Umbilical cord (tissue), 2 donors: ENCODE measurements at places on chromosomes 7 and 10.
A peak's percentile ranks its signal among the peaks of the same experiment; 100 is the strongest.

- peak; percentile 98 for DNase-seq
These were observed 44.8 kb upstream of the GRID1 start for GRCh38 chr10:86411281-86411841.

GRCh38 chr10:127458829-127459228 is 90.3 kb upstream of the NPS start:
- DNase-seq = no peak

GRCh38 chr10:118272149-118272721 is 69.9 kb downstream of the FAM204A start:
- peak; percentile 83 for DNase-seq

GRCh38 chr10:63885156-63885555 is 364.0 kb downstream of the REEP3 start:
- DNase-seq = no peak

DNA sequence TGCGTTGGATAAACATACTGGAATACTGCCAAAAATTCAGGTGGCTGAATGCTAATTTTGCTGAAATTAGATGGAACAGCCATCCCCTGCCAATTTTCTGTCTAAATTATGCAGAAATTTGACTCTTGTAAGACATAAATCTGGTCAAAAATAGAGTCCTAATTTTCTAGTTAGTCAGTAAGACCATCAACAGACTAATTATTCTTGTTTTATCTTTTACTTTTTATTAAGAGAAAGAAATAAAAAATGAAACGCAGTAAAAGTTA is 110.3 kb upstream of the GATA3 start:
- DNase-seq = no peak

DNA sequence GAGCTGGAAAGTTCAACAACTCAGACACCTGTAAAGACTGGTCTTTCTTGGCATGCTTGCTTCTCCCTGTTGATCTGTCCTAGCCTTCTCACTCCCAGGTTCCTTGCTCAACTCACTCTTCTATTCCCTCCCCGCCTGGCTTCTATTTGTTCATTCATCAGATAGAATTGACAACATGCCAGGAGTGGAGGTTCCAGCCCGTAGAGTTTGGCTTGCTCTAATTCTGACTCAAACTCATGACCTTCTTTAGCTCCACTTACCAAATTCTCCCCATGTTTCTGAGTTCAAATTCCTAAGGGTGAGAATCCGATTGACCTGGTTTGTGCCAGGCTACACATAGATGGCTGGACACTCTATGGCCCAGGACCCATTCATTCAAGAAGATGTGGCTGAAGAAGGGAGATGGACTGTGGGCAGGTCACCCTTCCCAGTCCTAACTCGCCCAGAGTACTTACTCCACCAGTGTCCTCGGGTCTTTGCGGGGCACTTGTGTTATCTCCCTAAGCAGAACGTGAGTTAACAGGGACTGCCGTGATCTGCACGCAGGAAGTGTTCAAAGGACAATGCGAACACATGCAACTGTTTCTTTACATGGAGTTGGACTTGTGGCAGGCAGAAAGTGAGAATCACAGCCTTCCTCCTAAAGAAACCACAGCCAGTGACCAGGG is 4.0 kb upstream of the TMEM236 start:
- DNase-seq = no peak

- peak; percentile 74 for DNase-seq
These were observed 232.6 kb upstream of the FERD3L start for GRCh38 chr7:19377611-19378344.

GRCh38 chr10:61785473-61786105 is 115.9 kb upstream of the ARID5B start:
- no peak for DNase-seq

DNA sequence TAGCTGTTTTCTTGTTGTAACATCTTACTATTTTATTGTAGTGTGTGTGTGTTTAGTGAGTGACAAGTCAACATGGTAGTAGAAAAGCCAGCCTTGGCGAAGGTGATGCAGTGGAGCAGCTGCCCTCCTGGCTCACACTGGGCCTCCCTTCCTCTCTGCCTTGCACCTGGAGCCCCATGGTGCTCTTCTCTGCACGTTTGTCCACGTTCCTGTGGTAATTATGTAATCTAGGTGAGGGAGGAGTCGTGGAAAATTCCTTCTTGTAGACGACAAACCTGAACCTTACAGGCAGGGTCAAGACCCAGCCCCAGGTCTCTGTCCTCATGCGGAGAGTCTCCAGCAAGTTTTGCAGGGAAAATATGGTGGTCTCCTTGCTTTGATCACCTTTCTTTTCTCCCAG is 348.3 kb upstream of the MKI67 start:
- DNase-seq = no peak

DNA sequence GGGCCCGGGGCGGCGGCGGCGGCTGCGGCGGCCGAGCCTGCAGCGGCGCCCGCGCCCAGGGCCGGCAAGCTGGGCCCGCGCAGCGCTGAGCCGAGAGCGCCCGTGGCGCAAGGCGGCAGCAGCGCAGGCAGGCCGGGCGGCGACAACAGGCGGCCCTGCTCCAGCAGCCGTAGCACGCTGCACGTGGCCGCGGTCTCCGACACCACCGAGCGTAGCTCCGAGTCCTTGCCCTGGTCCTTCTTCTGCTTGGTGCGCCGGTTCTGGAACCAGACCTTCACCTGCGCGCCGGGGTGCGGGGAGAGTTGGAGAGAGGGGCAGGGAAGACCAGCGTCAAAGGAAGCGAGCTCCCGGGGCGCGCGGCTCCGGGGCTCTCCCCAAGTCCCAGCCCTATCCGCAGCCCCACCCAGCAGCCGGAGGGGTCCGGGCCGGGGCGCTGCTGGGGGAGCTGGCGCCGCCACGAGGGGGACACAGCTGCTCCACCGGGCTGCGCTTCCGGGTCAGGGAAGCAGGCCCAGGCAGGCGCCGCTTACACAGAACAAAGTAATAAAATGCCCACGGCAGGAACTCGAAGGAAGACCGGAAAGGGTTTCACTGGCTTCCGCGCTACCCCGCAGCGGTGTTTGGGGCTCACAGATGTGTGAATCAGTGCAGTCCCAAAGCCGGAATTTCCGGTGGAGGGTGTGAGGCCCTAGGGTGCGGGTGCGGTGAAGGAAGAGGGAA is 3.6 kb downstream of the VAX1 start:
- no peak for DNase-seq

GRCh38 chr7:23014681-23015080 is 751 bp upstream of the HYCC1 start:
- DNase-seq = no peak

DNA sequence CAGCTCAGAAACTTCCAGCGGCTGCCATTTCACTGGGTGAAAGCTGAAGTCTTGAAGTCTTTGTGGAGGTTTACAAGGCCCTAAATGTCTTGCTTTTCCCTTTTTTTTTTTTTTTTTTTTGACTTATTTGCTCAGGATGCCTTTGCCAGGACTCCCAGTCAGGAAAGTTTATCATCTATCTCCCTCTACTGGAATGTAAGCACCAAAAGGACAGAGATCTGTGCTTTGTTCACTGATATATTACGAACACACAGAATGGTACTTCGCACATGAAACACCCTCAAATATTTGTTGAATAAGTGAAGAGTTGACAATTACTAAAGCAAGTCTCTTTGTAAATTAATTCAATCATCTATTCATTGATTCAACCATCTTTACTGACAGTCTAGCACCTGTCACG is 23.2 kb downstream of the ABCB4 start:
- DNase-seq = no peak

DNA sequence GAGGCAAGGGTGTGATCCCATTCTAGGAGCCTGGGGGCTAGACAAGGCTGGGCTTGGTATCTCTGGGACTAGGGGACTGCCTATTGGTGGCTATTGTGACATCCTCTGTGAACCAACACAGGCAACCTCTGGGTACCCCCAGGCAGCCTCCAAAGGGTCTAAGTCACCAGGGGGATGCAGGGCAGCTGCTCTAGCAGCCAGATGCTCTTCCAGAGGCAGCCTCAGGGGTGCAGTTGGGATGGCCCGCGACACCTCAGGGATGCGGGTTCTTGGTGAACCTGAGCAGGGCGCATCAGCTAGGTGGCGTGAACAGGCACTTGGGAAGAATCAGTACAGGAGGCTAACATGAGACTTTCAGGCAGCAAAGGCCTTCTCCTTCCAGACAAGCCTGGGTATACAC is 1.6 kb upstream of the TMEM120A start:
- DNase-seq = no peak

GRCh38 chr7:11642276-11642675 is 189.7 kb downstream of the THSD7A start:
- no peak for DNase-seq

- DNase-seq = no peak
These were observed 1.0 kb upstream of the HIF1AN start for GRCh38 chr10:100534726-100535125.

DNA sequence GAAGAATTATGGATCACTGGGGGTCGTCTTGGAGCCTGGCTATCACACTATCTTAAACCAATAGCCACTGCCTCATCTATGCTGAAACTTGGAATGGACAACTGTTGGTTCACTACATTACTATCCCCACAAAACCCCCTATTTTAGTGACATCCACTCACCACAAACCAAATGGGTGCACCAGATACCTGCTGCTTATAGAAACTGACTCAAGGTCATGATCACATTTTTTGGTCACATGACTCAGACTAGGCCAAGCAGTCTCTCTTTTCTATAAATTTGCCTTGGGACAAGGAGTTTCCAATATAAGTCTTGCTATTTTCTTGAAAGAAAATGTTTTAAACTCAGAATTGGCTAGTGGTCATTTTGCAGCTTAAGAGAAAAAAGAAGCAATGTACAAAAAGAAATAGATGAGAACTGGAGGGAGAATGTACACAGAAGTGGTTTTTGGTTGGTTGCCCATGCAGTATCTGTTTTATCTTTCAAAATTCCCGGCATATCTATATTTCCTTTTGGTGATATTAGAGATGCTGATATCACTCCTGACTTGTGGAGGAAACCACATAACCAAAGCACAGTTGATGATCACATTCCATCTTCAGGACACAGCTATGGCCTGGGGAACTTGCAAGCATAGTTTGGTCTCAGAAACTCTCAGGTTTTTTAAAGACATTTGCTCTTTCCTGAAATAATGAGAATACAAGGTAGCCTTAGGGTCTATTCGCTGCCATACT is 85.2 kb upstream of the CACNA2D1 start:
- DNase-seq = no peak

DNA sequence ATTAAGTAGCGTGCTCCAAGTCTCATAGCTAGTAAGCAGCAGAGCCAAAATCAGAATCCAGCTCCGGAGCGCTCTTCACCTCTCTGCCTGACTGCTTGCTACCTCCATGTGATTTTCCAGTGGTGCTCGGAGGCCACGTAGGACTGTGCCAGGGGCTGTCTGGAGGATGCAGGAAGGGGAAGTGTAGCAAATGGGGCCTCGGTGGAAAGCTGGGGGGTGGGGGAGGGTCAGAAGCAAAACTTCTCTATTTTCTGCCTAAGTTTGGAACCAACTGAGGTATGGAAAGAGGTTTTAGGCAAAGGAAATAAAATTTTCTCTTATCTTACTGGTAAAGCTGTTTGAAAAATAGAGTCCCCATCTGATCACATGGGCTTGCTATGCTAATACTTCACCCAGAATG is 108.7 kb downstream of the TBXAS1 start:
- peak; percentile 39 for DNase-seq

DNA sequence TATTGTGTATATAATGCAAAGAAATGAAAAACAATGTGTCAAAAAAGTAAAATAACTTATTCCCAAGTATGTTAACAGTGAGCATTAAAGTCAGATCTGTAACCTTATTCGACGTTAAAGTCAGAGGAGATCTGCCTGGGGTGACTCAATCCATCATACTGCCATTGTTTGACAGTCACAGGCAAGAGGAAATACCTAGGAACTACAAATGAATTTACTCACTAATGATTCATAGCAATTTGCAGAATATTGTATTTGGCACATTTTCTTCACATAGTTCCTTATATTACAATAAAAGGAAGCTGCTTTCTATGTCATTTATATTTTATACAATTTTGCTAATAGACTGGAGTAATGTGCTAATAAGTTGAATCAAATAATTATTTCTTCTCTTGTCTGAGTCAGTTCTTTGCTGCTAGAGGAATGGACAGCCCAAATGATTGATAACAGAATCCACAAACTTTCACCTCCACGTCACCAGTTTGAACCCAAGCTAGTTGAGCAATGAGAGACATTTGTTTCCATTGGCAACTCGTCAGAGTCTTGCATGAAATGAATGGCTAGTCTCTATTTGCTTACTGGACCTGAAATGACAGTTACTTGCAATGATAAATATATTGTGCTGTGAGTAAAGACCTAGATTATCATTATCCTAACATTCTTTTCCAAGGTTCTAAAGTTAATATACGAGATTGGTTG is 48.5 kb upstream of the TMEM106B start:
- DNase-seq = no peak

- DNase-seq = peak; percentile 77
These were observed 113.3 kb upstream of the CREB5 start for GRCh38 chr7:28298870-28299518.

DNA sequence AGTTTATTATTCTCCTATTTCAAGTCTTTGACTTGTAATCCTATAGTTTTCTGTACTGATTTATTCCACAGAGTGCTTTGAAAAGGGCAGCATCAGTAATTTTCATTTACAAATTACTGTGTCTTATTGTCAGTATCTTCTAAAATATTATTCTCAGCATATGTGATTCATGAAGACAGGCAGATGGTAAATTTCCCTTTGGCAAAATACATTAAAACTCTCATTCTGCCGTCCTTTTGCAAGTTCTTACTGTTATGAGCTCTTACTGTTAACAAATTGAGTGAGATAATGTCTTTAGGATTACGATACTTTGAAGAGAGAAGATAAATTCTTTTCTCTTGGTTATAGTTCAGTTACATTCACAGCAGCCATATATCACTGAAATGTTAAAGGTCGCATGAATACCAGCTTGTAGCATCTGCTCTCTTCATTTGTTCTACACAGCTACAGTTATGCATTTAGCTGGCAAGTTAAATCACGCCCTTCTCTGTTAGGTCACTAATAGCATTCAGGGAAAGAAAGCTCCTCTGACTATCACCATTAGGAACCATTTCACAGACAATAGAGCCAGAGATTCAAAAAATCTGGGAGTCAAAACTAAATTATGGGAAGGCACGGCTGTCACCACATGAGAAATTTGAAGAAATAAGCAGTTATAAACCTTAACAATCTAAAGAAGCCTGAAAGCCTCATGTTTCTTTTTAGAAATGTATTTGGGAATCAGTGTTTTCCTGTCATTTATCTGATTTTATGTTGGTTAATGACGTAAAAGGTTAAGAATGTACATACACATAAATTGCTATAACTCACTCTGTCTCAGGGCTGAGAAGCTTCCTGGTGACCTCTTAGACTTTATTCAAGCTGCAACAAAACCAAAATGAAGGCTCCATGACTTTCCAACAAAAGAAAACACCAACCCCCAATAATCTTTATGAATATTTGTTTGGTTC is 109.6 kb upstream of the SP4 start:
- DNase-seq = peak; percentile 53

GRCh38 chr10:103932971-103933370 is 15.0 kb upstream of the STN1 start:
- no peak for DNase-seq
